ENCODE measurements at places on chromosomes 5 and 9. TPM values are rescaled to one million over a fixed set of nuclear protein-coding genes. Genes with fewer than 3 reads are reported as not detected.
A peak's percentile ranks its signal among the peaks of the same experiment; 100 is the strongest.

DNA sequence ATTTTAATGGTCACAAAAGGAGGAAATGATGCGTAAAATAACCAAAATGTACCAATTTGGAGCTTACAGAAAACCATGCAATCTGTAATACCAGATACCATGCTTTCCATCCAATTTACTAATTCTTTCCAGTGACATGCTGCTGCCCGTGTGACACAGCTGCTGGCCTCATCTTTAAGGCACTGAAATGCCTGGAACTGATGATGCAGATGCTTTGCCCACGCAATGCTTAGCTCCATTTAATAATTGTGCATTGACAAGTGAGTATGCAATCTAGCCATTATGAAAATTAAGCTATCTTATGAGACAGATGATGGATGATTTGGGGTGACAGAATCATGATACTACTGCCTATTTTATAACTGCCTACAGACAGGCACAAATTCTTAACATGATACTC, 169.2 kb upstream of the CTNND2 start:
- DNase-seq: no peak

GRCh38 chr5:78813906-78814530, 165.4 kb upstream of the LHFPL2 start:
- no peak for DNase-seq

DNA sequence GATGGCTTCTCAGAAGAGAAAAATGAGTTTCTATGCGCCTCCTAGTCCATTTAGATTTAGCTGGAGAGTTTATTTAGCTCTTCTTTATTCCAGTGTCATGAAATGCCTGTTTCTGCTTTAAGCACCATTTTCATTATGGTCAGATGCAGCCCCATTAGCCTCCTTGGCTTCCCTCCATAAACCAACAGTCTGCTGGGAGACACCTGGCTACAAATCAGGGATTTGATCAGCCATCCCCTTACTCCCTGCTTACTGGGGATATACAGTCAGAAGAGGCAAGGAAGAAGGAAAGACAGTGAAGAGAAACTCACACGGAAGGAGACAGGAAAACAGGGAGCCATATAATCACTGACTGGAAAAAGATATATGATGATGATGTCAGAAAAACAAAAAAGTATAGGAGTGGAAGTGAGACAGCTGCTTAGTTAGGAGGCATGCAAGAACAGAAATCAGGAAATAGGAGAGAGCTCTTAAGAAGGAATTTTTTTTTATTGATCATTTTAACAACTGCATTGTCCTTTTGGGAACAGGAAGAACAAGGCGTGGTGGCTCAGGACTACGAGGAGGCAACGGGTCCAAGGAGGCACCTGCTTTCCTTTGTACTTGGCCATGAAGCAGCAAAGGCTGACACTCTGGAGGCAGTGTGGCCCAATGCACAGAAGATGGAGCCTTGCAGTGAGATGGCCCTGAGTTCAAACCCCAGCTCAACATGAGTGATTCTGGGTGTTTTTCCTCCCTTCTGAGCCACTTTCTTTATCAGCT, 56.1 kb downstream of the MED27 start:
- no peak for DNase-seq

DNA sequence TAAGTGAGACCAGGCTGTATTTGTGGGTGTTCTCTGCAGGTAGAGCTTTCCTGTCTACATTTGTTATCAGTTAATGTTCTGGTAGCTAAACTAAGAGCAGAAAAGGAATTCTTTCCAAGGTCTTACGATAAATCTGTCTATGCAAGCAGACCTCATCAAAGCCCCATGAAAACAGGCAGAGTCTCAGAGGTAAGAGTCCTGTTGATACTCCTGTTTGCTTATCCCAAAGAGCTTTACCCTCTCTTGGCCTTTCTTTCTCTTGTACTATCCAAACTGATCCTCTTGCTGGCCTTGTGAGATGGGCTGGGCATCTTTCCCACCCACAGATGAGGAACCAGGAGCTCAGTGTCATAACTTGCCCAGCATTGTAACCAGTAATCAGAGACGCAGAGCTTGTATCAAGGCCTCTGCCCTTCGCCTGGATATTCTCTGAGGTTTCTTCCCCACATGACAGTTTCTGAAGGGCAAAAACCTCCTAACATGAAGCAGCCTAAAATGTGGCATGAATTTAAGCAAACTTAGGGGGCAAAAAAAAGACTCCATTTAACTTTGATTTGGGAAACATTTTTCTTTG, 33.5 kb downstream of the PRKACG start:
- no peak for DNase-seq

DNA sequence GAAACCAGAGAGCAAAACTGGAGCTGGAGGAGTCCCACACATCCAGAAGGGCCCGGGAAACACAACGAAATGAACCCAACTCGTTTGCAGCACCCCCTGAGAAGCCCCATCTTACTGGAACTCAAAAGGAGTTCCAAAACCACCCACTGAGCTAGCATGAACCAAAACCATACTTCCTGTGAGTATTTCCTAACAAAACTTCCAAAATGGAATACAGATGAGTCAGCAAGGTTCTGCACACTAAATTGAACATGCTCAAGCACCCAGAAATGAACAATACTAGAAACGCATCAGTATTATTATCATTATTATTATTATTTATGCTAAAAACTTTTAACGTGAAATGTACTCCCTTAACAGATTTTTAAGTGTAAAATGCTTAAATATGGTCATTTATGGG, 8.0 kb upstream of the SPOCK1 start:
- no peak for DNase-seq

- DNase-seq: no peak
Measured at GRCh38 chr9:9764821-9765220, 848.0 kb downstream of the PTPRD start.

DNA sequence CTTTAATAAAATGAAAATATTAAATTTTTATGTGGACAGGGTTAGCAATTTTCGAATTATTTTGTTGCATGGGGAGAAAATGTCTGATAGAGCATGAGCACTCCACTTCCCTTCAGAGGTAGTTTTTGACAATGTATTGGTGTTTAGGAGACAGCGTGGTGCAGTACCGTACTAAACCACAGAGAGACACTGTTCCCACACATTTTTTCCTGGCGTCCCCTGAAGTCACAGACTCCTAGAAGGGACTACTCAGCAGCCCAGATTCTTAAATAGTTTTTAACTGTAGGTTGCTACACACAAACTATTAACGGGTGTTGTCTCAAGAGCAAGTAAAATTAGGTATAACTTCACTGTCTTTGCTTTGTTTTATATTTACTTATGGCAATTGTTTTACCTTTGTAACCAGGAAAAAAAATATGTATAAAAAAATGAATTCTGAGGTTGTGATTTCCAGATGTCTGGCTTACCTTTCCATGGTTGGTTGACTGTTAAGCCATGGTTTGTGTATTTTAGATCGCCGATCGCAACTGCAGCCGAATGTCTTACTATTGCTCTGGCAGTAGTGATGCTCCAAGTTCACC, 171.2 kb downstream of the DOCK8 start:
- peak; percentile 62 for DNase-seq

GRCh38 chr5:151191661-151192060, 32.2 kb downstream of the CCDC69 start:
- DNase-seq: no peak

- DNase-seq: no peak
Measured at GRCh38 chr9:85443190-85443598, 298.6 kb downstream of the AGTPBP1 start.

- peak; percentile 40 for DNase-seq
Measured at GRCh38 chr9:25964239-25964638, 286.0 kb upstream of the TUSC1 start.

DNA sequence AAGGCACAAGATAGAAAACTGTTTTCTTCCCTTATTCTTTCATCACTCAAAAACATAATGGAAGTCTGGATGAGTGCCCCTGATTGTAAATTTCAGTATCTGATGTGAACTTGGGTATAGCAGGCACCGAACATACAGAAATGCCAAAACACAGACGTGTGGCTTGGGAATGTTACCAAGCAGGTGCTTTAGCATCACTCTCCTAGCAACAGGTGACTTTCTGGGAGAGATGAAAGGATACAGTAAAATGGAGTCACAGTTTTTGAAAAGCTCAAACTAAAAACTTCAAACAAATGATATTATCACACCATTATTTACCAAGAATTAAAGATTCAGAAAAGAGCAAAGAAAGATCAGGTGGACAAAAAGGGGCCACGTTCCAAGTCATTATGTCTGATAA, 130.2 kb downstream of the DROSHA start:
- DNase-seq: no peak

- no peak for DNase-seq
Measured at GRCh38 chr9:106911951-106912350, 49.0 kb downstream of the ZNF462 start.

- DNase-seq: no peak
Measured at GRCh38 chr9:78314953-78315870, 18.3 kb downstream of the PSAT1 start.

The DCAF12 gene
- 27.0 TPM for total RNA-seq

The NOL6 gene
- 42.2 TPM for total RNA-seq

Measured in WTC11 (cell line).